ENCODE measurements at places on chromosomes 5 and 9.

DNA sequence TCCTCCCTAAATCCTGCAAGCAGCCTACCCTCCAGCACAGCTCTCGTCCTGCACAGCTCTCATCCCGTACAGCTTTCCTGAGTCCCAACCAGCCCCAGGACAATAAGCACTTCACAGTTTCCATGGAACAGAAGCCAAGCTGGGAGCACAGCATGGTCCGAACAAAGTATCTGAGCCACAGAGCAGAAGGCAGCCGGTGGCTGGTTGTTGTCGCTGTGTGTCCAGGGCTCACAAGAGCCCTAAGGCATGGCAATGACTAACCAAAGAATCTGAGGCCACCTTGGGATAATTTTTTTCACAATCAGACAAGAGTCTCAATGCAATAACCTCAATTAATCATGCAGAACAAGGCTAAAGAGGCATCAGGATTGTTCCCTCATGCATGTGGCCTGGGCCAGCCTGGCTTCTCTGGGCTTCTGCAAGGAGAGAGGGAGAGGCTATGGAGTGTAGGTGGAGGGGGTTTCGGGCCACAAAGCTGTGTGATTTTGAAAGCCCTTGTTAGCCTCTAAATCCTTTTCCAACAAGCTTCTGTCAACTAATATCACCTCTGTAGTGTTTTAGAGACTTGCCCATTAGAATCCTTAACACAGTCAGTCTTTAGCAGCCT is 323.4 kb downstream of the PIK3R1 start:
- no peak for DNase-seq

- no peak for DNase-seq
These were observed 380.8 kb upstream of the CD180 start for GRCh38 chr5:67577424-67577823.

DNA sequence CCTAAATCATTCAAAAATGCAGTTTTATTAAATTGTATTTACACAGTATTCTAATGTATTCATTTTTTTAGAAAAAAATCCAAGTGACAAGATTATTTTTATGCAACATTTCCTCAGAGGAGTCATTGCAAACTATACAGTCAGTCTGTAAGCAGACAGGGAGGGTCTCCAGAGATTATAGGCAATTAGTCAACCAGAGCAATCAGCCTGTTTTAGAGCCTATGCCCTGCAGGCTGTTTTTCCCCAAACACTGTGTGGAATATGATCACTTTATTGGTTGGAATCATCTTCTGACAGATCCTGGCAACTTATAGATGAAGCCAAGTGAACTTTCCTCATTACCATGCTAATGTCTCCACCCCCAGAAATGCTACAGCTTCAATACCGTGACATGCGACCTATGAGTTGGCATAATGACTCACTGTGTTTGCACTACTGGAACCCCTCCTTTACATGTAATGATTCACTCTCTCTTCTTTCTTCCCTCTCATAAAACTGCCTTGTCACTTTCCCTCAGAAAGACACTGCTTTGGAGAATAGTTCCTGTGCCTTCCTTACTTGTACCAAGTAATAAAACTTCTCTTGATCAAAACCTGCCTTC is 577.7 kb upstream of the FTMT start:
- peak; percentile 74 for DNase-seq

- DNase-seq: no peak
These were observed 13.8 kb downstream of the FAM78A start for GRCh38 chr9:131262327-131263032.

GRCh38 chr5:89036704-89037489 is 153.9 kb upstream of the MEF2C start:
- DNase-seq: no peak

- no peak for DNase-seq
These were observed 57.6 kb downstream of the KIF24 start for GRCh38 chr9:34271265-34272006.

GRCh38 chr5:79512049-79512448 is 1.9 kb downstream of the HOMER1 start:
- no peak for DNase-seq

GRCh38 chr5:82356808-82357671 is 78.9 kb upstream of the RPS23 start:
- peak; percentile 98 for DNase-seq

DNA sequence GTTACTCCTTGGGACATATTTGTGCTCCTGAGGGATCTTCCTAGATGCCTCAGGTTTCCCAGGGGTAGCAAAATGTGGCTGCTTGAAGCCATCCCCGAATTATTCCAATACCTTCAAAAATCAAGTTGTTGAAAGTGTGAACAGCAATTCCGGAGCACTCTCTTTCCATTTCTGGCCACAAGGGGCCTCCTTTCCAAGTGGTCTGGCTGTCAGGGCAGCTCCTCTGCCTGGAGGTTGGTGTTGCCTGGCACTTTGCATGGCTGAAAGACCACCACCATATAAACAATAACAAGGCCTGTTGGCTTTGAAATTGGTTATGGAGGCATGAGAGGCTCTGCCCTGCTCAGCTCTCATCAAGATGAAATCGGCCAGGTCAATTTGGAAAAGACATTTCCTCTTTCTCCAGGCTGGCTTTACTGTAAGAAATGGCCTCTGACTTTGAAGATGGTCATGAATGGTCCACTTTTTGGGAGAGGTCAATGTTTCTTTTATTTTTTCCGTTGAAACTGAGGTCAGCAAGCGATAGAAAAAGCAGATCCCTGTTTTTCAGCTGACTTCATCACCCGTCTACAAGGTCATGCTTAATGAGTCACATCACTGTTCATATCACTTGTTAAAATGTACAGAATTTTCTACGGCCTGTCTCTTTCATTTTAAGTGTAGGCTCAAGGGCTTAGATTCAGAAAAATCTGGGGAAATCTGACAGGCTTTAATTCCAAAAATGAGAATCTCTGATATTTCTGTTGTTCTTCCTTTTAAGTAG is 481.1 kb upstream of the ZNF608 start:
- peak; percentile 15 for DNase-seq

GRCh38 chr5:19605846-19606407 is 382.1 kb downstream of the CDH18 start:
- DNase-seq: no peak

GRCh38 chr5:154470947-154471870 is 6.8 kb downstream of the HAND1 start:
- no peak for DNase-seq

DNA sequence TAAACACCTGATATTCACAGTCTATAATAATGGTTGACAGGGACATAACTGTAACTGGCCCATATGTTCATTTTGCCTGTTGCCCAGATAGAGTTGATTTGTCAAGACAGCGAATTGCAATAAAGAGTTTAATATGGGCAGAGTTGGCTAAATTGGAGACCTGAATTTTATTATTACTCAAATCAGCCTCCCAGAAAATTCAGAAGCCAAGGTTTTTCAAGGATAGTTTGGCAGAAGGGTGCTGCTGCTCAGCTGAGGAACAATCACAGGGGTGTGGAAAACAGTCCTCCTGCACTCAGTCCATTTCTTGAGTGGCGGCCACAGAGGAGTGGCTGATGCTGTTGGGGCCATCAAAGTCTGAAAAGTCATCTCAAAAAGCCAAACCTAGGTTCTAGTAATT is 19.0 kb downstream of the ANXA2R start:
- DNase-seq: no peak

DNA sequence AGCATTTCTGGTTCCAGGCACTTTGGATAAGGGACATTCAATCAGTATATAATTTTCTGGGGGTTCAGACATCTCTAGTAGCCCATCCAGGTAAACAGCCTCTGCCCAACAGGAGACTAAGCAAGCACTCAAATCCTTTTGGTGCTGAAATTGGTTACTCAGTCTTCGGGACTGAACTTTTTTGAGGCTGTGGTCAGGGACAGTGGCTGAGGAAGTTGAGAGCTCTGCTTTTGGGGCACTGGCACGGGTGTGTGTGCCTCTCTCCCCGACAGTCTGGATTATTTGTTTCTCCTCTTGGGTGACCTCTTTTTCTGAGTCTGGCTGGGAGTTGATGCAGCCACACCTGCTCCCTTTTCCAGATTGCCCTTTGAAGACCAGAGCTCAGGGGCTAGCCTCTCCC is 47.6 kb downstream of the ACER2 start:
- no peak for DNase-seq

DNA sequence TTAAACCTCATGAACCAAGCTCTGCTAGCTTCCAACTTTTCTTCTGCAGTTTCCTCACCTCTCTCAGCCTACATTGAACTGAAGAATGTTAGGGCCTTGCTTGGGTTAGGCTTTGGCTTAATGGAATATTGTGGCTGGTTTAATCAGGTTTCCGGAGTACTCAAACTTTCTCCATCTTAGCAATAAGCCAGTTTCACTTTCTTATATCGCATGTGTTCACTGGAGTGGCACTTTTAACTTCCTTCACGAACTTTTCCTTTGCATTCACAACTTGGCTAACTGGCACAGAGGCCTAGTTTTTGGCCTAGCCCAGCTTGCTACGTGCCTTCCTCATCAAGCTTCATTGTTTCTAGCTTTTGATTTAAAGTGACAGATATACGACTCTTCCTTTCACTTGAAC is 81.0 kb upstream of the MAST4 start:
- DNase-seq: no peak

- no peak for DNase-seq
These were observed 22.3 kb downstream of the ZBTB34 start for GRCh38 chr9:126882746-126883145.

DNA sequence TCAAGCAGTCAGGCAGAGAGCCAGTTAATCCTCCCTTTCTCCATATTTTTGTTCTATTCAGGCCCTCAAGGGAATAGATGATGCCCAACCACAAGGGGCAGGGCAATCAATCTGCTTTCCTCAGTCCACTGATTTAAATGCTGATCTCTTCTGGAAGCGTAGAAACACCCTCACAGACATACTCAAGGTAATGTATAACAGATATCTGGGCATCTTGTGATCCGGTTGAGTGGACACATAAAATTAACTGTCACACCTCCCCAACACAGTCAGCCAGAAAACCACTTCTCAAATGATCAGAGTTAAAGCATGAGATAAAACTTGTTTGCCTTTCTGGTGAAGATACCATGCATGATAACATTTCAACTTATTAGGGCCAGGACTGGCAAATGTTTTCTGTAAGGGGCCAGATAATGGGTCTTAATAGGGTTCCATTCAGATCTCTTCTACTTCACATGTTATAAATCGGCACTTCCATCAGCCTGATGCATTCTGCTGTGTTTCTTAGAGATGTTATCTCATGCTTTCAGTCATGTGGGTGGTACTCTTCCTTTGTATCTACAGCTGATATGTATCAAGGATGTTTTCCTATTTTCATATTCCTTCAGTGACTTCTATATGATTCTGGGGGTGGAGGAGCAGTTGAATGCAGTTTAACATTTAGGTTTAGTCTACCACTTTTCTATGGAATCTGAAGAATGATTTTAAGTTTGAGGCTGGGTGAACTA is 58.9 kb upstream of the CNTLN start:
- DNase-seq: no peak

DNA sequence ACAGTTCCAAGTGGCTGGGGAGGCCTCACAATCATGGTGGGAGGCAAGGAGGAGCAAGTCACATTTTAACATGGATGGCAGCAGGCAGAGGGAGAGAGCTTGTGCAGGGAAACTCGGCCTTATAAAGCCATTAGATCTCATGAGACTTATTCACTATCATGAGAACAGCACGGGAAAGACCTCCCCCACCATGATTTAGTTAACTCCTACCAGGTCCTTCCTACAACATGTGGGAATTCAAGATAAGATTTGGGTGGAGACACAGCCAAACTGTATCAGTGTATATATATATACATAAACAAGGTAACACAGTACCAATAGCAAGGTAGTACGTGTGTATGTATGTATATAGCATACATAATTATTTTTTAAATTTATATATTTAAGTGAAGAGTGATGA is 50.9 kb downstream of the NFX1 start:
- no peak for DNase-seq

- DNase-seq: no peak
These were observed 67.8 kb downstream of the LHX2 start for GRCh38 chr9:124079176-124079925.

DNA sequence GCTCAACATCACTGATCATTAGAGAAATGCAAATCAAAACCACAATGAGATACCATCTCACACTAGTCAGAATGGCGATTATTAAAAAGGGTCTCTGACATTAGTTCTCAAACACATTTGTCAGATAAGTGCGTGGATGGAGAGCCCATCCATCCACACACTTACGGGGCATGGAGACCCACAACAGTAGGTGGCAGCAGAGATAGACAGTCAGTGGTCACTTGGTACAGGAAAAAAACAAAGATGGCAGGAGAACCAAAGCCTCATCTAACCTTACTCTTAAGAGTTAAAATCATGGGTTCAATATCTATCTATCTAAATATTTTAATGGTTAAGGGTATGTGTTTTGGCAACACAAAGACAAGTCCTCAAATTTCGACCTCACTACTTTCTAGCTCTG is 1378.7 kb upstream of the C9orf72 start:
- DNase-seq: no peak

DNA sequence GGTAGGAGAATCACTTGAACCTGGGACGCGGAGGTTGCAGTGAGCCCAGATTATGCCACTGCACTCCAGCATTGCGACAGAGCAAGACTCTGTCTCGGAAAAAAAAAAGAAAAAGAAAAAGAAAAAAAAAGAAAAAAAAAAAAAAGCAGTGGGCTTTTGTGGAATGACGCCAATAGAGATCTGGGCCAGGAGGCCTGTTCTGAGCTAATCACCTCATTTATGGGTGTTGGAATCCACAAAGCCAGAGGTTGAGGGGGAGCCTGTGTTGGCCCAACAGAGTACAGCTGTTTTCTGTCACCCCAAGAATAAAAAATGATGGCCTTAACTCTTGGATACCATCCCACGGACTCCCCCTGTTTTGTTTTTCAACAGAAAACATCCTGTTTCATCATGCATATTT is 18.5 kb downstream of the OSTF1 start:
- DNase-seq: no peak

DNA sequence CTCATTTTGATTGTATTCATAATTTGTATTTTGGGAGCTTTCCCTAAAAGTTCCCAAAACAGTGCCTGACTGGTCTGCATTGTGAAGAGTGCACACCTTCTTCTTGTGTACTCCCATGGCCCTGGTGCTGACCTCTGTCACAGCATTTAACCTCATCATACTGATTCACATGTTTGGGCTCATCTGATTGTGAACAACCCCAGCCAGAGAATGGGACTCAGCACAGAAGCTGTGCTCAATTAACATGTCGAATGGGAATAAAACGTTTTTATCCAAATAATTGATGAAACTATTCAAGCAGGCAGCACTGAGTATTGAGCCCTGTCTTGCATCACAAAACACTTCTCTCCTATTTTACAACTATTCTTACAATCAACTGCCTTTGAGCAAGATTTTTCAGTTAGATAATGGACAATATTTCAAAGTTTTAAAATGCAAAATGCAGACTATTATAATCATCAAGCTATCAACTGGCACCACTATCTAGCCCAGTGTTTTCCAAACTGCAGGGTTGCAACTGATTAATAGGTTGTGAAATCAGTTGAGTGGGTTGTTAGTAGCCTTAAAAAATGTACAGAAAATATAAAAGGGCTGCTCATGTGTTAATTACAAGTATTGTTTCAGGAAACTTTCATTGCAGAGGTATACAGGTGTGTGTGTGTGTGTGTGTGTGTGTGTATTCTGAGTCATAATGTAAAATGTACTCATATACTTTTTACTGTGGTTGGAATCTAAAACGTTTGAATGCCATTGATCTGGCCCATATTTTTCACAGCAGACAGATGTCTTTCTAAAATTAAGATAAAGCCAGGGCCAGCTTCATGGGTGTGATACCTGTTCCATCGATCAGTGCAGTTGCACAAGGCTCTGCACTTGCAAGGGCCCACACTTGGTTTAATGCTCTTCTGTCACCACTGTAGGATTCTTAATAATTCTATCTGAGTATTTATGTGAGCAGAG is 190.5 kb downstream of the PIK3R1 start:
- no peak for DNase-seq

GRCh38 chr9:84811072-84811750 is 141.7 kb downstream of the NTRK2 start:
- no peak for DNase-seq

- DNase-seq: no peak
These were observed 159.0 kb downstream of the NR2F1-AS1 start for GRCh38 chr5:93421987-93422401.
